Neural progenitor cell (in vitro differentiated cells): ENCODE measurements at places on chromosomes 11 and 22. TPM values are rescaled to one million over a fixed set of nuclear protein-coding genes. Genes with fewer than 3 reads are reported as not detected.

Gene KCNQ1
- 0.11 and 0.99 TPM in 2 replicates for total RNA-seq

Gene TMEM109
- 22.4 and 23.6 TPM in 2 replicates for total RNA-seq

DNA sequence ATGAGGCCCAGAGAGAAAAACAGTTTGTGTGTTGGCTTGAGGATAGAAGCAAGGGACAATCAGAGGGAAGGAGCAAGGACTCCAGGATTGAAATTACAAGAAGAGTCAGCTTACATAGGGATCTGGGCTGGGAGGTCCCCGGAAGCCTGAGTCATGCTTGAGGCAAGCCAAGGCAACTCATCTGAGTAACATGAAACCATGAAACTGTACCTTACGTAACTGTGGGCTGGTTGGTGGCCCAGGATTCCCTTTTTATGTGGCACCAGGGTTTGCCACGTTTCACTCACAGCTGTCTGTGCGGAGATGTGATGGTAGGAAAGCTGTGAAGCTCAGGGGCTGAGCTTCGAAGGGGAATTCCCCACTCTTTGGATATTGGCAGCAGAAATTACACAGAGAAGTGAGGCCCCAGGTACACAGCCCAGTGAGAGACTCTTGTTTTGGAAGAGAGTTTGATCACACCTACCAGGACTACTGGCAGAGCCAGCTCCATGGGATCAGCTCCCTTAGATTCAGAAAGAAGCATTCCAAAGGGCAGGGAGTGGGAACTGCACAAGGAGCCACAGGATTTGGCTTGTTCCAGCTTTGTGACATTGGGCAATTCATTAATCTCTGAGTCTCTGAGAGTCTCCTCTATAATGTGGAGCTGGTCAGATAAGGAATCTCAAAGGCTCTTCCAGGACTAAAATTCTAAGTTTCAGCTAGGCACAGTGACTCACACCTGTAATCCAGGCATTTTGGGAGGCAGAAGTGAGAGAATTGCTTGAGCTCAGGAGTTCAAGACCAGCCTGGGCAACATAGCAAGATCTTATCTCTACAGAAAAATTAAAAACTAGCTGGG is 7.8 kb downstream of the SLC5A1 start:
- no peak for DNase-seq
- no peaks in the 10 kb centered on the region for H3K36me3 ChIP-seq
- no peaks in the 10 kb centered on the region for H3K4me1 ChIP-seq
- H3K27ac ChIP-seq: no peak overlapping the region
- no peak overlapping the region for H3K4me3 ChIP-seq

- H3K27me3 ChIP-seq: no peaks in the 10 kb centered on the region
- H3K4me1 ChIP-seq: no peaks in the 10 kb centered on the region
- no peak overlapping the region for H3K4me3 ChIP-seq
- H3K27ac ChIP-seq: no peak overlapping the region
- no peaks in the 10 kb centered on the region for H3K36me3 ChIP-seq
These were observed 734.7 kb downstream of the KCNA4 start for GRCh38 chr11:29282088-29282487.

GRCh38 chr22:39773976-39774539 is 119.5 kb downstream of the ENTHD1 start:
- no peak overlapping the region for H3K4me3 ChIP-seq
- no peak overlapping the region for H3K27ac ChIP-seq
- H3K4me1 ChIP-seq: no peaks in the 10 kb centered on the region
- DNase-seq: no peak

DNA sequence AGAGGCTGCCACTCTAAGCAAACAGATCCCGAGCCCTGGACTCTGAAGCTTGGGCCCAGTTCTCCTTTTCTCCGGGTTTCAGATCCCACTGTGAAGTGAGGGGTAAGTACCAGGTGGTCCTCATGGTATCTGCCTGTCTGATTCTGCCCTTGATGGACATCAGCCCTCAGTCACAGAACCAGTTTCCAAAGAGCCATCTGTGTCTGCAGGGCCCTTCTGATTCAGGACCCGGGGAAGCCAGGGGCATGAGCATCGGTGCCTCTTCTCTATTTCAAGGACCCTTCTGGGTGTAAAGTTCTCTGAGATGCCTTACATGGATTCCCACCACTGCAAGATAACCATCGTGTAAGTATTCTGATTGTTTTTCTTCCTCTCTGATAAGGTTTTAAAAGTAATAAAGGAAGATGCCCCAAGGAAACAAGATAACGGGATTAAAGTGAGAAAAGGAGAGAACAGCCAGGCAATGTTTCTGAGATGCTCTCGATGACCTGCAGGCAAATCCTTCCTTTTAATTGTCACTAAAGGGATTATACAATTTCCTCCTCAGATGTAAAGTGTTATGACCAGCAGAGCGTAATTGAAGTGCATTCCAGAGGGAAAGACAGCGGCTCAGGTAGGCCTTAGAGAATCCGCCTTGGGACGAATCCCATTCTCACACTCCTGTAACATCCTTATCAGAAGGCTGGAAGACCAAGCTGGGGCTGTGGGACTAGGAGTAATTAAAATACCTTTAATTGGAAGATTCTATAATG is 924.3 kb downstream of the TBC1D22A start:
- peaks cover 6% of the 10 kb centered on the region for H3K4me1 ChIP-seq
- no peaks in the 10 kb centered on the region for H3K36me3 ChIP-seq
- no peaks in the 10 kb centered on the region for H3K27me3 ChIP-seq
- H3K4me3 ChIP-seq: no peak overlapping the region
- DNase-seq: no peak

DNA sequence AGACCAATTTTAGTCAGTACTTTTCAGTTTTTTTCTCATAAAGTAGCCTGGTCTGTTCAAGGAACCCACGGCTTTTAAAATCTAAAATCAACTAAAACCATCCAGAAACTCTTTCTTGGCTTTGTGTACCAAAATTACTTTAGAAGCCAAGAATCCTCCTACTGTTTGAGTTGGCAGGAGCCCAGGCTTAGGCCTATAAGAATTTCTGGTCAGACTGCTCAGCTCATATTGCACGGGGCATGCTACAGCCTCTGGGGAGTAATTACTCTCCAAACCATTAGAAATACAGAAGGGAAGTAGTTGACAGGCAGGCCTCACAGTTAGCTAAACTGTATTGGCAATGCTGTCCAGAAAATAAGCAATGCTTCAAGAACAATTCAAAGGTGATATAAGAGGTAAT is 1862.9 kb upstream of the RAG2 start:
- DNase-seq: no peak
- H3K4me1 ChIP-seq: no peaks in the 10 kb centered on the region
- H3K4me3 ChIP-seq: no peak overlapping the region
- H3K27ac ChIP-seq: no peak overlapping the region

DNA sequence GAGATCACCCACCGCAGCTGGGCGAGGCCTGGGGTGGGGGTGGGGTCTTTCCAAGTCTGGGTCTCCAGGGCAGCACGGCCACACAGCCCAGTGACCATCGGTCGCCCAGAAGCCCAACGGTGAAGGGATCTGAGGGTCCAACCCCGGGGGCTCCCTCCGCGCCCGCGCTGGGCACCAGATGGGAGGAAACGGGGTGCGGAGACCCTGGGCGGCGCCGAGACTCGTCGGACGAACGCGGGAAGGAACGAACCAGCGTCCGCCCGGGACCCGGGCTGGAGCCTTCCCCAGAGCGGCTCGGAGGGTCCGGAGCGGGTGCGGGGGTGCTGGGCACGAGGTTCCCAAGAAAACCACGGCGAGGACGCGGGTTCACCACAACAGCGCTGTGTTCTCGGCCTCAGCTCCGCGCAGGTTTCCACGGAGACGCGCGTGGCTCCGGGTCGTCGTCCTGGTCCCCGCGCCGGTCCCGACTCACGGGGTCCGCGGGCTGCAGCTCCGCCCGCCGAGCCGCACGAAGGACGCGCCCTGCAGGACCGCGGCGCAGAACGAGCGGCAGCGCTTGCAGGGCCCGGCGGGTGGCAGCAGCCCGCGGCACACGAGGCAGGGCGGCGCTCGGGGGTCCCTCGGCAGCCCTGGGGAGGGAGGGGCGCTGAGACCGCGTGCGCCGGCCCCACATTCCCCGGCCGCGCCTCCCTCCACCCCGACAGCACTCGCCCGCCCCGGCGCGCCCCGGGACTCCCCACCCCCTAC is 2.3 kb upstream of the IL17REL start:
- DNase-seq: peak; percentile 51
- H3K36me3 ChIP-seq: no peaks in the 10 kb centered on the region
- peaks cover 10% of the 10 kb centered on the region for H3K4me1 ChIP-seq
- peak overlapping the region; percentile 43 for H3K4me3 ChIP-seq
- H3K27ac ChIP-seq: no peak overlapping the region
- peaks cover 100% of the 10 kb centered on the region for H3K27me3 ChIP-seq

GRCh38 chr11:77400775-77401449 is 73.0 kb downstream of the PAK1 start:
- peak overlapping the region; percentile 42 for H3K27ac ChIP-seq
- H3K36me3 ChIP-seq: no peaks in the 10 kb centered on the region
- H3K27me3 ChIP-seq: no peaks in the 10 kb centered on the region
- no peak overlapping the region for H3K4me3 ChIP-seq
- DNase-seq: no peak
- peaks cover 45% of the 10 kb centered on the region for H3K4me1 ChIP-seq

- H3K4me1 ChIP-seq: peaks cover 24% of the 10 kb centered on the region
- no peaks in the 10 kb centered on the region for H3K36me3 ChIP-seq
- peak; percentile 99 for DNase-seq
- peaks cover 40% of the 10 kb centered on the region for H3K27me3 ChIP-seq
These were observed at the start of gene CADM1 for GRCh38 chr11:115504276-115505158. TSS of gene CADM1 (minus strand) at chr11:115504415.

- H3K4me1 ChIP-seq: peaks cover 35% of the 10 kb centered on the region
- H3K27me3 ChIP-seq: peaks cover 10% of the 10 kb centered on the region
- H3K36me3 ChIP-seq: no peaks in the 10 kb centered on the region
- no peak for DNase-seq
These were observed 20.8 kb upstream of the TH start for GRCh38 chr11:2192435-2192834.

GRCh38 chr11:131036514-131036913 is 120.2 kb upstream of the SNX19 start:
- DNase-seq: no peak
- H3K27ac ChIP-seq: no peak overlapping the region
- no peaks in the 10 kb centered on the region for H3K4me1 ChIP-seq
- no peaks in the 10 kb centered on the region for H3K36me3 ChIP-seq
- H3K4me3 ChIP-seq: no peak overlapping the region

DNA sequence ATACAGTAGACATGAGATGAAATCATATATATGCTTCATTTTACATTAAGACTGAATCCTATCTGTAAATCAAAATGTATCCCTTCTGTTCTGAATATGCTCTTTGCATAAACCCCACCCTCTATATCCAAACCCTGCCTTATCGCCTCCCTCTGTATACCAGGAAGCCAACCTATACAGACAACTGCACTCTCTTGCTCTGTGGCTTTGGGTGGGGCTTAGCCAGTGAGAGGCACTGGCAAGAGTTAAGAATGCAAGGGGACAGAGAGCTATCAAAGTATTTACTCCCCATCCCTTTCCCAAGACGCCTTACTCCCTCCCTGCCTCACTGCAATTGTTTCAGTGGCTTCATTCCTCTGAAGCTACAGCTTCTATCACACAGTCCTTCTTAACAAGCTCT is 309.8 kb downstream of the TTC28 start:
- H3K4me1 ChIP-seq: no peaks in the 10 kb centered on the region
- H3K36me3 ChIP-seq: no peaks in the 10 kb centered on the region
- H3K27me3 ChIP-seq: no peaks in the 10 kb centered on the region
- DNase-seq: no peak
- no peak overlapping the region for H3K4me3 ChIP-seq

DNA sequence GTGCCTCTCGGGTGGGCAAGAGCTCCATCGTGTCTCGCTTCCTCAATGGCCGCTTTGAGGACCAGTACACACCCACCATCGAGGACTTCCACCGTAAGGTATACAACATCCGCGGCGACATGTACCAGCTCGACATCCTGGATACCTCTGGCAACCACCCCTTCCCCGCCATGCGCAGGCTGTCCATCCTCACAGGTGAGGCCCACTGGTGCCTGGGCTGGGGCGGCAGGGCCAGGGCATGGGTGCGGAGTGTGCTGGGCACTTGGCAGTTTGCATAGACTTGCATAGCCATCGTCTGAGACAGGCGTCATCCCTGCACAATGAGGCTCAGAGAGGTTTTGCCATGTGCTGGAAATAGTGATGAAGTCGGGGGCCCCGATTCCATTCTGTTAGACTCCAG is 6.3 kb downstream of the RASD2 start:
- peaks cover 13% of the 10 kb centered on the region for H3K4me1 ChIP-seq
- no peaks in the 10 kb centered on the region for H3K36me3 ChIP-seq
- no peak overlapping the region for H3K27ac ChIP-seq
- H3K27me3 ChIP-seq: peaks cover 29% of the 10 kb centered on the region

GRCh38 chr22:22547226-22547625 is 11.8 kb downstream of the PRAME start:
- H3K36me3 ChIP-seq: no peaks in the 10 kb centered on the region
- no peak overlapping the region for H3K27ac ChIP-seq
- peaks cover 100% of the 10 kb centered on the region for H3K27me3 ChIP-seq
- no peaks in the 10 kb centered on the region for H3K4me1 ChIP-seq
